ENCODE measurements at places on chromosomes 16 and 17.
A peak's percentile ranks its signal among the peaks of the same experiment; 100 is the strongest.

DNA sequence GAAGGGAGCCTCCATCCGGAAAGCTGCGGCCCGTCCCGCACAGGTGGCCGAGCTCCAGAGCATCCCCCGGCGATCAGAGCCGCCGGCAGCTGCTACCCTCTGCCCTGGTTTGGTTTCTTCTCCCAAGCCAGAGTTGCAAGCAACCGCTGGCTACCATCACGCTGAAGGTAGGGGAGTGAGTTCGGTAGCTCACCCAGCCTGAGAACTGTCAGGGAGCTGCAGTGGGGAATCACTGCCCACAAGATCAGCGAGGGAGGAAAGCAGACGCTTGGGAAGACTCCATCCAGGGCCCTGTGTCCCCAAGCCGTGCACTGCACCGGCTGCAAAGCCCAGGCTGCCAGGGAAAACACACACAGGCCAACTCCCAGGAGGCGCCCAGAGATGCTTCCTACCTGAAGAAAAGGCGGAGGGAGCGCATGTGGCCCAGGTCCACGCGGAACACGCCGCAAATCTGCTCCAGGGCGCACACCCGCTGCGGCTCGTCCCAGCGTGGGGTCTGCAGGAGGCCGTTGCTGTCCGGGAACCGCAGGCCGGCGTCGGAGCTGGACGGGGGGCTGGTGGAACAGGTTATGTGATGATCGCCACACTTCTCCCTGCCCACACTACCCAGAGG lies 83.3 kb downstream of the TBC1D16 start:
- ATAC-seq: no peak

DNA sequence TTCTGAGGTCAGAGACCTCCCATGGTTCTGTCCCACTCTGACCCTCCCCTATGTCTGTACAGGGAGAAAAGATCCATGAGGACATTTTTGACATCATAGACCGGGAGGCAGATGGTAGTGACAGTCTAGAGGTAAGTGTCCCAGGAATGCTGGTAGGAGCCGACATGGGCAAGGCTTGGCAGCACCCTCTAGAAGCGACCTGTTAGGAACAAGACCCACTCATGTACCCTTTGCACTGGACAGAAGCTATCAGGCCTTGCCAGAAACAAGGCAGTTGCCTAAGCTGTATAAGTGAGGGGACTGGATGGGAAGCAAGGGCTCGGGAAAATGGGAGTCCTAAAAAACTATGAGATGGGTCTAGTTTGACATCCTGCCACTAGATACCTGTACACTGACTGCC lies 2.5 kb downstream of the TUBG1 start:
- ATAC-seq: no peak

DNA sequence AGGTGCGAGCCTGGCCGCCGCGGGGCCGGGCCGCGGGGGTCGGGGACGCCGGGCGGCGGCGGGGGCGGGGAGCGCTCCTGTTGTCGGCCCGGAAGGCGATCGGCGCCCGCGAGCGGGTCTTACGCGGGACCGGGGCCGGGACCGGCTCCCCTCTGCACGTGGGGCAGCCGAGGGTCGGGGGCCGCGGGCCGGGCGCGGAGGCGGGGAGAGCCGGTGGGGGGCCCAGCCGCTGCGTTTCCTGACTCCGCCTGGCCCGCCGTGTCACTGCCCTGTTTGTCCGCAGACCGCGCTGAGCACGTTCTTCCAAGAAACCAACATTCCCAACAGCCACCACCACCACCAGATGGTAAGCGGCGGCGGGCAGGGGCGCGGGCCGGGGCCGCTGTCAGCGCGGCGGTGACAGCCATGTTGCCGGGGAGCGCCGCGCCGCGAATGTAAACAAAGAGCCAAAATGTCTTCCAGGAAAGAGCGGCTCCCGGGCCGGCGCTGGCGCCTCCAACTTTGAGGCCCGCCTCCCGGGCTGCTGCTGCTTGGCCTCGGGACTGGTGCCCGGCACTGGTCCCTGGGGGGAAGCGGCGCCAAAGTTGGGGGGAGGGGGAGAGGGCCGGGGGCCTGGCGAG lies 586 bp downstream of the UBALD2 start:
- ATAC-seq: no peak

GRCh38 chr16:56262148-56262547 lies 70.9 kb downstream of the GNAO1 start:
- peak; percentile 27 for ATAC-seq

DNA sequence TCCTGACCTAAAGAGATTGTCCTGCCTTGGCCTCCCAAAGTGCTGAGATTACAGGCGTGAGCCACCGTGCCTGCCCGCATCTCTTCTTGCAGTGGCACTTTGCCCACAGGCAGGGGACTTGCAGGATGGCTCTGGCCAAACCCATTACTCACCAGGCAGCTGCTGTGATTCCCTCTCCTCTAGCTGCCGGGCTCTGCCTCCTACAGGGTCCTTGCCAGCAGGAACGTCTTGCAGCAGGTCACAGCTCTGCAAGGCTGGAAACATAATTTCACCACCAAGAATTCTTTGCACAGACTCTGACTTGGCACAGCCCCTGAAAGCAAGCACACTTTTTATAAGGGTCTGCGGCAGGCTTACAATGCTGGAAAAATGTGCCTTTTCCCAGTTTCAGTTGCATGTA lies 20.3 kb downstream of the COX4I1 start:
- no peak for ATAC-seq

DNA sequence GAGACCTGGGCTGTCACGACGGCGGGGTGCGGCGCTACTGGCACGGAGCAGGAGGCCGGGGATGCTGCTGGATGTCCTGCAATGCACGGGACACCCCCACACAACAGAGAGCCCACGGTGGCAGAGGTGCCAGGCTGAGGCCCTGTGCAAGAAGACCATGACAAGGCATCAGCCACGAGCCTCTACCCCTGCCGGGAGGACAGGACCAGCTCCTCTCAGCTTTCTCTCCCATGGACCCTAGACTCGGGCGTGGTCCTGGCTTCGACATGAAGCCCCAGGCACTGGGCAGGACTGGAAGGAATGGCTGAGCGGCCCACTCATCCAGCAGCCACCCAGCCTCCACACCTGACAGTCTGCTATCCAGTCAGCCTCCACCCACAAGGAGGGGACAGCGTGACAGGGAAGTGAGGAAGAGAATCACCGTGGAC lies 25.6 kb downstream of the SLC7A5 start:
- no peak for ATAC-seq

DNA sequence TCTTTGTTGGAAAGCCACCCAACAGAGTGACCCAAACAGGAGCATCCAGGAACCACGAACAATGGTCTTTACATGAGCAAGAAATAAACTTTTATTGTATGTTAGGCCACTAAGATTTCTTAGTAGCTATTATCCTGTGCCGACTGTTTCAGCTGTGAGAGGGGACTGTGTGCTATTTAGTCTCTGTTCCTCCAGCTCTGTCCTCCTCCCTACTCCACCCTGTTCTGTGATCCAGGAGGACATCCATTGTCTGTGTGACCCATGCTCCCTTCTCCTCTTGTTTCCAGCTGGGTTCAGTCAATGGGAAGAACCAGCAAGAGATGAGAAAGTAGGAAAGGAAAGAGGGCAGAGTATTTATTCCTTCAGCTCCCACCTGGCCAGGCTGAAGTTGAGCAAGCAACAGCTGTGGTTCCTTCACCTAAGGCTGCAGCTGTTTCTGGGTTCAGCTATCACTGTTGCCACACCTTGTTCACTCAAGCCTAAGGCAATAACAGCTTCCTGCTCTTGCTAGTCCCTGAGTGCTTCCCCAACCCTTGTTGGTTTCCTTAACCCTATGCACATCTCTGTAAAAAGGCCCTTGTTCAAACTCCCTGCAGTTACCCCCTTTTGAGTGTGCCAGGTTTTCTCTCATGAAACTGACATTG lies 14.9 kb upstream of the B4GALNT2 start:
- ATAC-seq: no peak

DNA sequence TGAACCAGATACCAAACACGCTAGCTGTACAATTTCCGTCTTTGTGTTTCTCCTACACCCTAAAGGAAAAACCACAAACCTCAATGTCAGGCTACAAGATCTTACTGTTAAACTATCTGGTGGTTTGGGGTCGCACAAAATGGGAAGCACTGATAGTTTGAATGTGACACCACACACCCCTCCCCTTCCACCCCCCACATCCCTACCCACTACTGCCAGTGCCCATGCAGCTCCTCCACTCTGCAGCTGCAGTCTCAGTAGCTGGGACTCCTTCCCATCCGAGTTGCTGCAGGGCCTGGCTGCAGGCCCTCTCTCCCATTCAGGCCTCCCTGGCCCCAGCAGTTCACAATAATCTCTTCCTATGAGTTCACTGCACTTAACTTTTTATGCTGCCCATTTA lies 18.4 kb downstream of the TRAP1 start:
- ATAC-seq: no peak
